ENCODE measurements at places on chromosomes 5 and 9.
A peak's percentile ranks its signal among the peaks of the same experiment; 100 is the strongest.

DNA sequence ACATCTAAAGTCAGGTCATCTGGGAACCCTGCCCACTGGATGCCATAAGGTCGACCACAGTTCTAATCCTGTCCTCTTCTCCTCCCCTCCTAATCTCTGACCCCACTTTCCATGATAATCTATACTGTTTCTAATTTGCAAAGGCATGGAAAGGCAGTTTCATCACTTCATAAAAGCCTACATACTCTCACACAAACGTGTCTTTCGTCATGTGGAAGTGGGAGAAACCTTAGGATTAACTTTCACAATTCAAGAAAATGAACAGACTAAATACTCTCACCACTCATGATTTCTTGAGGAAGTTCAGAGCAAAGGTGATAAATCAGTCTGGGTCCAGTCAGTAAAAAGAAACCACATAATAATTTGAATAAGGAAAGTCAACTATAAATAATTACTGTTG lies 5.5 kb downstream of the FANCC start:
- no peak for DNase-seq

- DNase-seq, result no peak
Measured at GRCh38 chr9:130451004-130451390, 6.2 kb downstream of the ASS1 start.

DNA sequence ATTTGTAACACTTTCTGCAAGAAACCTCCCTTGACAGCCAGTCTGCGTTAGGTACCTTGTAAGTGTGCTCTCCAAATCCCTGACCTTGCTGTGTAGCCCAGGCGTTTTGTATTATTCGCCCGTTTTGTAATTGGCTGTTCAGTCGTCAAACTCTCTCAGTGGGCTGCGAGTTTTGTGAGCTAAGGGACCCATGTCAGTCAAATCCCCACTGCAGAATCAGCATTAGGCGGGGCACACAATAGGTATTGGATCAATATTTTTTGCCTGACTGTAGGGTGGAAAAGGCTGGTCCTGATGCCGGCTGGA lies 665 bp downstream of the DNAJC18 start:
- no peak for DNase-seq

DNA sequence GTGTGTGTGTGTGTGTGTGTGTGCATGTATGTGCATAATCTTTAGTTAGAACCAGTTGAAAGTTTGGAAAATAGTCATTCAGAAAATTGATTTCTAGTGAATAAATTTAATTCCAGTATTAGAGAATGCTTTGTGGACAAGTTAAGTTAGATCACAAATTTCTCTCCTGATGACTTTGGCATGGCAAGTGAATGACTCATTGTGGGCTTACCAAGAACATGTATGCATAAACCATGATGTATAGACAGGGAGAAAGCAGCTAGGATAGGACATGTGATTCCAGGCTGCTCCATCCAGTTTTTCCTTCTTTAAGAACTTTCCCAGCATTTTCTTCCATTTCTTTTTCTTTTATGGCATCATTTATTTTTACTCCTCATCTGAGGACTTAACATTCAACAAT lies 85.7 kb upstream of the SGCD start:
- peak; percentile 18 for DNase-seq

DNA sequence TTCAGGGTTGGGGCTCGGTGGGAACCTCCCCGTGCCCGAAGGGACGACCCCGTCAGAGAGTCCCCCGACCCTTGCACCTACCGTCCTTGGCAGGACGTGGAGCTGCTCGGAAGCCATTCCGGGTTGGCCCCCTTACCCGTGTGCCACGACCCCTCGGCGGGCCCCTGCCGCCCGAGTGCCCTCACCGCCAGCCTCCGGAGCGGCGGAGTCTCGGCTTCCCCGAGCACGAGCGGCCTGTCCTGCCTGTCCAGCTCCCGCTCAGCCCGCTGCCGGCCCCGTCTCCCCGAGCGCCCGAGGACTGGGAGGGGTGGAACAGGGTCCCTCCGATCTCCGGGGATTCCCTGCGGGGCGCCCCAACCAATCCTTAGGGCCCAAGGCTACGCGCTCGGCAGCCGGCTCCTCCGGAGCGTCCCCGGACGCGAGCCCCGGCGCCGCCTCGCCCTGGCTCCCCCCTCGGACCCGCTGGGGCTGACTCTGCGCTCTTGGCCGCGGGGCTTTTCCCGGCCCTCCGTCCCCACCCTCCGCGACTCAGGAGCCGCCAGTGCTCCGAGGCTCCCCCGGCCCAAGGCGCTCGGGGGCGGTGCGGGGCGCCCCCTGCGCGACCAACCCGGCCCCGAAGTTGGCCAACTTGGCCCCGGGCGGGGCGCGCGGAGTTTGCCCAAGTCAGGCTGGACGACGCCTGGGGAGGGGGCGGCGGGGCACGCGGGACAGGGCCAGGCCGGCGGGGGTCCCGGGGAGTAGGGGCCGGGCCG lies 654 bp downstream of the ADAMTS2 start:
- DNase-seq, result no peak

Data from skin of body (tissue), 3 donors.